ENCODE measurements at places on chromosomes 3 and 15.

DNA sequence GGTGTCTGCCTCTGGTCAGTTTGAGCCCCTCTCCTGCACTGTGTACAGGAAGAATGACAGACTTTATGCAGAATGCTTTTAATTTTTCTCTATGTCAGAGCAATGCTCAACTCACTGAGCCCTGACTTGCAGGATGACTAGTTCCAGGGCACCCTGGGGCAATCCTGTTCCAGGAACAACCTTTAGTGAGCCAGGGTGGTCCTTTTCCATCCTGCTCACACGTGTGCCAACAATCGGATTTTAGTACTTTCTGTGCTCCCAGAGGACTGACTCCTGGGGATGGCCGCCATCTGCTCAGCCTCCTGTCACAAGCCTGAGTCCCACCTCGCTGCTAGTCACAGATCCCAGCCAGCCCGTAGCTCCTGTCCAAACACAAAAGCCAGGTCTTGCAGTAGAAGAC, 48.2 kb upstream of the ALDH1A3 start:
- no peak for DNase-seq

- DNase-seq, result no peak
Measured at GRCh38 chr3:134796281-134797056, 1.4 kb downstream of the EPHB1 start.

- no peak for DNase-seq
Measured at GRCh38 chr3:185823078-185824044, 1.5 kb downstream of the IGF2BP2 start.

GRCh38 chr15:64630396-64631107, 144.8 kb downstream of the RBPMS2 start:
- no peak for DNase-seq

GRCh38 chr15:84611631-84612030, 10.8 kb downstream of the ZSCAN2 start:
- DNase-seq, result no peak

DNA sequence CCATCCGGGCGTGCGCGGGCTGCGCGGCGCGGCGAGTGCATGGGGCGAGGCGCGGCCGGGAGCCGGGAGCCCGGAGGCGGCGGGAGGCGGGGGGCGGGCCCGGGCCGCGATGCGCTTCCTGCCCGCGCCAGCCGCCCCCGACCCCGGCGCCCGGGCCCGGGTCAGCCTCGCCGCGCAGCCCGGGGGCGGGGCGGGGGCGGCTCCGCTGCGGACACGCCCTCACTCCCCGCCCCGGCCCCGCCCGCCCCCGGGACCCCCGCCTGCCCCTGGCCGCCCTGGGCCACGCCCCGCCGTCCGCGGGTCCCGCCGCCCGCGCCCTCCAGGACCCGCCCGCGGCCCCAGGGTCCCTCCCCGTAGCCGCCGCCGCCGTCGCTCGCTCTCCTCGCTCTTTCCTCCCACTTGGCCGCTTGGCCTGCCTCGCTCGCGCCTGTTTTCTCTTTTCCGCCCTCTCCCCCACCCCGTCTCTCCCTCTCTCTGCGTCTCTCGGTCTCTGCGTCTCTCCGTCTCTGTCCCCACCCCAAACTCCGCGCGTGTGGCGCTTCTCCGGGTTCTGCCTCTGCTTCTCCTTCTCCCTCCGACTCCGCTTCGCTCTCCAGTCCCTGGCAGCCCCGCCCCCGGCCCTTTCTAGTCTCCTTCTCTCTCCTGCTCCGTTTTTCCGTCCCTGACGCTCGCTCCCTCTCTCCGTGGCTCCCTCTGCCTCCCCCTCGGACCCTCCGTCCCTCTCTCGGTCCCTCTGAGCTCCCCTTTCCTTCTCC, at the start of gene PLXND1:
TSS of gene PLXND1 (minus strand) at position 41 of the 755 bp plus-strand sequence. CDS start at position 4, 37 bp downstream.
- DNase-seq, result peak; percentile 27
